ENCODE measurements at places on chromosomes 4 and X.

DNA sequence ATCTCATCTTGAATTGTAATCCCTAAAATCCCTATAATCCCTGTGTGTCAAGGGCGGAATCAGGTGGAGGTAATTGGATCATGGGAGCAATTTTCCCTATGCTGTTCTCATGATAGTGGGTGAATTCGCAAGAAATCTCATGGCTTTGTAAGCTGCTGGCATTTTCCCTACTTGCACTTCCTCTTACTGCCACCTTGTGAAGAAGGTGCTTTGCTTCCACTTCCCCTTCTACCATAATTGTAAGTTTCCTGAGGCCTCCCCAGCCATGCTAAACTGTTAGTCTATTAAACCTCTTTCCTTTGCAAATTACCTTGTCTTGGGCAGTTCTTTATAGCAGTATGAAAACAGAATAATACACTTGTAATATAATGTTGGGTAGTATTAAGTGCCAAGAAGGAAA, 1087.4 kb upstream of the SLIT2 start:
- no peak for DNase-seq

DNA sequence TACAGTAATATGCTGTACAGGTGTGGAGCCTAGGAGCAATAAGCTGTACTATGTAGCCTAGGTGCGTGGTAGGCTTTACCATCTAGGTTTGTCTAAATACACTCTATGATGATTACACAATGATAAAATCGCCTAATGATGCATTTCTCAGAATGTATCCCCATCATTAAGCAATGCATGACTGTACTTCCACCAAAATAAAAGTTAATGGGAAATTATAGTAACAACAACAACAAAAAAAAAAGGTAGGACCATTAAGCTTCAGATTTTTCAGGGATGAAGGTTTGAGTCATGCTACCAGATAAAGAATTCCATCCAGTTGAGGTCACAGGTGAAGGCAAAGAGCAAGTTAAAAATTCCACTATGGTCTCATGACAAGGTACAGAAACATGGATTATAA, 68.2 kb downstream of the MAGEA10 start:
- DNase-seq: no peak

- no peak for DNase-seq
Measured at GRCh38 chr4:107578321-107578720, 141.7 kb downstream of the PAPSS1 start.

DNA sequence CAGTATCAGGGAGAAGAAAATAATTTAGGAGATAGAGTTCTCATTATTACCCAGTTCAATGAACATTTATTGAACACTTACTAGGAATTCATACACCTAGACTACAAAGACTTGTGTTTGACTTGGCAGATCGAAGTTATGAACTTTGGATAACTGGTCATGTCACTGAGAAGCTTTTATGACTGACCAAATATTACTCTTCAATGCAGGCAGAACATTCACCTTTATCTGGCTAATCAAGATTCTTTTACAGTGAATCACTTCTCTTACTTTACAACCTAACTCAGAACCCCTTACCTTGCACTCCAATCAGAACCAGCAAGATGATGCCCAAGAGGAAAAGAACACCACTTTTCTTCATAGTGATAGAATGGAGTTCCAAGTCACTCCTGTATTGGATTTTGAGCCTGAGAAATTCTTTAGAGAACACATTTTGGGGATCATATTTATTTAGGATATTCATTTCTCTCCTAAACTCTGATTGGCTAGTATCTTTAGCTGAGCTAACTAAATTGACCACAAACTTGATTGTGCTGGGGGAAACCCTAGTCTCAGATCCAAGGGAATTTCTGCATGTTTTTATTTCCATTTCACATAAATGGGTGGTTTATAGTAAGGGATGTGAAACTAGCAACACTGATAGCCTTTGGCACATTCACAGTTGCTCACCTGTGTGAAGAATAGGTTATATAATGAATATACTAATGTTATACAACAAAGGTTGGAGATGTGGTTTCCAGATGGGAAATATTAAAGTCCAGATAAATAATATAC, at the start of gene CXCL9:
TSS of gene CXCL9 (minus strand) at position 421 of the 774 bp plus-strand sequence. CDS start at position 361, 60 bp downstream.
- no peak for DNase-seq

GRCh38 chr4:70768301-70768948, 46.7 kb downstream of the RUFY3 start:
- DNase-seq: no peak

GRCh38 chr4:52483186-52483890, 175.8 kb downstream of the USP46 start:
- DNase-seq: no peak

DNA sequence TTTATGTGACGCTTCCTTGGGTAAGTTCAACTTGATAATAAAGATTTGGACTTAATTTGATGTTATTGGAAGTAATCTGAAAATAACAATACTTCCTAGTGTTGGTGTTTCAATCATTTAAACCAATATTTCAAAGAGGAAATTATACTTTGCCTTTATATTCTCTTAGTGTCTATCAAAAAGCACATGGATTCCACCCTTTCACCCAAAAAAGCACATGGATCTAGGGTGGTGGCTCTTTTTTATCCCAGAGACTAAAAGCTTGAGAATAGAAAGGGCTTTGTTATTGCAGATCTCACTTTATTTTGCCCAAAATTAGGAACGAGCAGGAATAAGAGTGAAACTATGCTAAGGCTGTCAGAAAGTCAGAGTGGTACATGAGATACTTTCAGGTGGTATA, 75.1 kb upstream of the RASGEF1B start:
- no peak for DNase-seq

GRCh38 chr4:4789462-4789861, 70.0 kb upstream of the MSX1 start:
- no peak for DNase-seq

DNA sequence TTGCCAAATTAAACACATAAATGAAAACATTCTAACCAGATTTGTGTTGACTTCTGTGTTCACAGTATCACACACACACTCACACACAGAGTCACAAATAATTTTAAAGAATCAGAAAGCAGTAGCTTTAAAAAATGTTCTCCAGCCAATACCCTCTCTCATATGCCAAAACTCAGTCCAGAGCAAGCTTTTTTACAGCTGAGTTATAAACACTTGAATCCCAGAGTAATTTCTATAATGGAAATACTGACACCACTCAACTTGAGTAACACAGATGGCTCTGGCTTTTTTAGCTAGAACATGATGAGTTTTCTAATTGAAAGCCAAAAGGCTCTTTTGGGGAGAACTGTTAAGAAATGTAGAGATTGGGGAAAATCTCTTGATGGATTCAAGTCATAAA, 100.8 kb downstream of the DOCK11 start:
- no peak for DNase-seq

DNA sequence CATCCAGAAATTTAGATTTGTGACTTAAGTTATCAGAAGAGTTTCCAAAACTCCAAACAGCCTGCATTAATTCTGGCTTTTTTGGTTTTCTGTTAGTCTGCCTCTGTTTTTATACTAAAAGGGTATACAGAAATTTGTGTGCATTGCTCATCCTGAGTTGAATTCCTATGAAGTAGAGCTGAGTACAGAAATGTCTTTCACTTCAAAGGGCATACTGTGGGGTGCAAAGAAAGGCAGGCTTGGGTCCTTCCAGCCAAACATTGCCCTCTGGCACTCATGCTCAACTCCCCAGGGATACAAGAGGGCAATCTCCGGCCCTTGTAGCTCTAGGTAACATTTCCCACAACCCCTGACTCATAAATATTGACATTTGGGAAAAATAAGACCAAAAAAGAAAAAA, 27.6 kb upstream of the TMEM184C start:
- DNase-seq: no peak

GRCh38 chr4:145566086-145566708, 53.0 kb upstream of the MMAA start:
- DNase-seq: no peak

DNA sequence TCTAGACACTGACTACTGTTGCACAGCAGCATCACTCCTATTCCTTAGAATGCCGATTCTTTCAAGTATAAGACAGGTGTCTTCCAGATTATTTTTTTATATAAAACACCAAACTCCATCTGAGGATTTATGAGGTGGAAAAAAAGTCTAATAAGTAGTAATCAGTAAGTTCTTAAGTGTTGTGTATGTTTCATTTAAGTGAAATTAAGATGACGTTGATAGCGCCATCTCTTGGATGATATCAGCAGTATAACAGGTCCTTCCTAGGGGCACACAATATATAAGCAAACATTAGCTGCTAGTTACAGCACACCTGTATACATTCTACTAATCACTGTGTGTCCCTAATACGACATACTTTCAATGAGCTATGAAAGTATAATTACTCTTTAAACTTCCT, 99.6 kb upstream of the STS start:
- DNase-seq: no peak

DNA sequence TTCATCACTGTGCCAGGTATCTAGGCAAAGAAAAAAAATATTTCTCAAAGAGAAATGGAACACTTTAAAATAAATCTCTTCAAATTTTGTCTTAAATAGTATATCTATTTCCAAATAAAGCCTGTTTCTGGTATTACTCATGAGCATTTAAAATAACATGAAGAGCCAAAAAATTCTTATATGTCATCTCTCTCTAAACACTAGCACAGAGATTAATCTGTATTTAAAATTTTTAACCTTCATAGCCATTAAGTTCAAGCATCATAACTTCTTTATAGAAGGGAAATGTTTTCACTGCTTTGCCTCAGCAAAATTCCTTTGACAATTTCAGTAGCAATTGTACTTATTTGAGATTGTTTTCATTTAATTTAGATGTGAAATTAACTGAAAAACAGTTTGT, 5.1 kb upstream of the CORIN start:
- no peak for DNase-seq

GRCh38 chrX:42967681-42968300, 189.8 kb upstream of the PPP1R2C start:
- DNase-seq: no peak

DNA sequence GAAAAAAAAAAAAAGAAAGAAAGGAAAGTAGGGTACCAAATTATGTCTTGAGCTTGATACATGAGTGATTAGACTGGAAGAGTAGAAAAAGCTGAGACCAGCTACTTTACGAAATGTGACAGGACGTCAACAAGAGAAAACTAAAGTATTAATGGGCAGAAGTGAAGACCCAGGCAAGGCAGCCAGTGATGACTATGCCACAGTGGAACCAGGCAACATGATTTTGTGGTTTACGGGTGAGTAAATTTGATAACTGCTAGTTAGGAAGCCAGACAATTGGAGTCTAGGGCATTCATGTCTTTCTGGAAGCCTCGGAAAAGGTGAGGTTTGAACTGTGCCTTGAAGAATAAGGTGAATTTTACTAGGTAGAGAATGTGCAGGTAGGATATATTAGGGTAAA, 326.4 kb downstream of the TENM3 start:
- no peak for DNase-seq

GRCh38 chr4:176273736-176274135, 4.7 kb upstream of the ASB5 start:
- DNase-seq: no peak

DNA sequence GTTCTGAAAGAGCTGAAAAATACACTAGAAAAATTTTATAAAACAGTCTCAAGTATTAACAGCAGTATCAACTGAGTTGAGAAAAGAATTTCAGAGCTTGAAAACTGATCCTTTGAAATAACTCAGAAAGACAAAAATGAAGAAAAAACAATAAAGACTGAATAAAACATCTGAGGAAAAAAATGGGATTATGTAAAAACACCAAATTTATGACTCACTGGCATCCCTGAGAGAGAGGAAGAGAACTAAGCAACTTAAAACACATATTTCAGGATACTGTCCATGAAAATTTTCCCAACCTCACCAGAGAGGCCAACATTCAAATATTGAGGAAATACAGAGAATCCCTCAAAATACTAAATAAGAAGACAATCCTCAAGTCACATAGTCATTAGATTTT, 22.9 kb downstream of the PABPC4L start:
- DNase-seq: no peak

DNA sequence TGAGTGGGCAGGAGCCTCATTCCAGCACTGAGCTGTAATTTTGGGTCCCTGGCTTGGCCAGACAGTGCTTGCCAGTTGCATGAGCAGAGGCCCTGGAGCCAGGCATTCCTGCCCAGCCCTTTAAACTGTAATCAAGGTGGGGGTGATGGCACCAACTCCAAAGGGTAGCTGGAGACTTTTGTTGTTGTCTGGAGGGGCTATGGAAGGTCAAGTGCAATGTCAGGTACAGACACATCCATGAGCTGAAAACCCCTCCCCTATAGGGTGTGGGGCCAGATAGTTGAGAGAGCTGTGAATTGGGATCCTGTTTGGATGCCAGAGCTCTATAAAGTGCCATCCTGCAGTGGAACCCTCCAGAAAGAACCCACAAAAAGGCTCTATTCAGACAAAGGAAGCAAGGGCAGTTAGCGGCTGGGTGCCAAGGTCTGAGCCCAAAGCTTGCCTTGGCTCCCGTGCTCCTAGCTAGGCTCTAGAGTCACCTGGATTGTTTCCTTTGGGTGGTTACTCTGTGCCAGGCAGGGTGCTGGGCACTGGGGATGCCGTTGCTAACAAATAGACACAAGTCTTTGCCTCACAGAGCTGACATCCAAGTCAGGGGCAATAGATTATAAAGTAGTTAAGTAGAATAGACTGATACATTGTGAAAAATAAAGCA, 163.0 kb downstream of the EFNB1 start:
- no peak for DNase-seq

DNA sequence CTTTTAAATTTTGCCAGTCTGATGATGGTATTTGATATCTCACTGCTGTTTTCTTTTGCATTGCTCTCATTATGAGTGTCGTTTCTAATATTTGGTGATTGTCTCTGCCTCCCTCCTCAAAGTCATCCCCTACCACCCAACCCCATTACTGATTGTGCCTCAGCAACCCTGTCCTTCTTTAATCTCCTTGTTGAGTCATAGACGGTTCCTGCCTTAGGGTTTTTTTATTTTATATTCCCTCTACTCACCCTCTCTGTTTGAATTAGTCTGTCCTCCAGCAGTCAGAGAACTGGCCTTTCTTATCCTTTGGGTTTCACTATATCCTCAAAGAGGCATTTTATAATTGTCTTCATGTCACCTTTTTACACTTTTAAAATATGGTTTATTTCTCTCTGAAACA, 409.3 kb upstream of the CPEB2 start:
- no peak for DNase-seq

DNA sequence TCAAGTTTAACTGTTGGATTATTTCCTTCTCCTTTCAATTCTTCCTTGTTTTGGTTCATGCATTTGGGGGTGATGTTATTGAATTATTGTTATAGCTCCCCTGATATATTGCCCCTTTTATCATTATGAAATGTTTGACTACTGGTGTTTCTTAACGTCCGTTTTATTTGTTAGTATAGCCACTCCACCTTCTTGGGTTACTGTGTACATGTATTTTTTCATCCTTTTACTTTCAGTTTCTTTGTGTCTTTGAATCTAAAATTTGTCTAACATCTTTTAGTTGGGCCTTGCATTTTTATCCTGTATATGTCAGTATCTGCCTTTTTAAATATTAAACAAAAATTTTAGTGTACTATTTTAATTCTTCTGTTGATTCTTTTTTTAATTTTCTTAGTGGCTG, 88.7 kb downstream of the TNIP2 start:
- DNase-seq: no peak

GRCh38 chr4:184143770-184144564, 73.7 kb downstream of the ENPP6 start:
- DNase-seq: no peak
